ENCODE measurements at places on chromosomes 6 and 20.

DNA sequence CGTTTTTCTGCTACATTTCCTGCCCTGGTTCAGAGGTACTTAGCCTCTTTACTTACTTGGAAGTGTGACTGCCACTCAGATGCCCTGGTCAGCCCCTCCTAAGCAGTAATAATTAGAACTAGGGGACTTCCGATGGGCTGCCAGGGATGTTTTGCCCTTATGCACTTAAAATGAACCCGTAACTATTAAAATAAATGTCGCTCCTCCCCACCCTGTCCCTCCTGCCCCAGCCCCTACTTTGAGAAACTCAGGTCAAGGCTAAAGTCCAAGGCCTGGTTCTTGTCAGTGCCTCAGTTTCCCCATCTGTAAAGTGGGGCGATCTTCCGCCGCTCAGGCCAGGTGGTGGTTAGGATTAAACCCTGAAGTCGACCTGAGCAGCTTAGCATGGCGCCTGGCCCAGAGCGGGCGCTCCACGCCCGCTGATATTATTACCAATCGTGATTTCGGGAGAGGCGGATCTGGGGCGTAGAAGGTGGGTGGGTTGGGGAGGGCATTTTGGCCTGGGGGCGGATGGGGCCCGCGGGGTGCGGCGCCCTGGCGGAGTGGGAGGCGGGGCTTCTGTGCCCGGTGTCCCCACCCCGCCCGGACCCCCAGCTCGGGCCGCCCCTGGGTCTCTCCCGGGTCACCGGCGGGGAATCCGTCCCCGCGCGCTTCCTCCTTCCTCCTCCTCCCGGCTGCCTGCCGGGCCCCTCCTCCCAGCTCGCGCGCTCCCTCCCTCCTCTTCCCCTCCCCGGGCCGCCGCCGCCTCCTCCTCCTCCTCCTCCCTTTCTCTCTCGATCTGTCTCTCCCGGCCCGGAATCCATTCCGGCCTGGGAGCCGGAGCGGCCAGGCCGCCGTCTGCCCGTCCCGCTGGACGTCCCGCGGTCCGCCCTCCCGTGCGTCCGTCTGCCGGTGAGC lies at the start of gene SRC:
TSS of gene SRC (plus strand) at position 802 of the 897 bp plus-strand sequence. CDS start 38,014 bp downstream, outside the sequence.
- DNase-seq = no peak

DNA sequence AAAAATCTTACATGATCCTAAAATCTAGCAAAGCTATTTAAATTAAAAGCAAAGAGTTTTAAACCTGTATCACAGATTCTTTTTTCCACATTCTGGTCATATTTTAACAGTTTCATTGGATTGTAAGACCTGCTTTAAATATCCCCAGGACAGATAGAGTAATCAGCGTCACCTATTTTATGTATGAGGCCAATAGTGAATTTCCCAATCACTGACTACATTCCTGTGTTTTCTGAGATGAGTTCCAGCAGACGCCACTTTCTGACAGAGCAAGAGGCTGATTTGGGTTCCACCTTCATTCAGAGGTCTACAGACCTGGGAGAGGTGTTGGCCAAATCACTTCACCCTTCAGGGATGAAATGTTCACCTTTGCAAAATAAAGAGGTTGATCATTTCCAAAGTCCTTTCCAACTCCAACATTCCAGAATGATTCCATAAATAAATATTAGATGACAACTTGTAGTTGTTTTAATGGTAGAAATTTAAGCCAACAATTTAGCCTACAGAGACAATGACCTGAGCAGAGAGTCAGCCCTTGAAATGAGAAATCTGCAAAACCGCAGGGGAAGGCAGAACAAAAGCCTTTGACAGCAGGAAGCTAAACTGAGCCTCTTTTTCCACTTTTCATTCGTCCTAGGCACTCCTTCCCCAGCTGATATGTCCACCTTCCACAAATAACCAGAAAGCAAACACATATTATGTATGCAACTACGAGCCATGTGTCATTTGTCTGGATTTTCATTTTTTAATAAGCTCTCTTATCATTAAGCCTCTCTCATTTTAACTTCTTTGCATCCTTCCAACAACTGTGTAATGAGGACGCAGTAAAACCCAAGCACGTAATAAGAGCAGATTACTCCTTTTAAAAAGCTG lies 105.2 kb downstream of the TFAP2A start:
- no peak for DNase-seq

DNA sequence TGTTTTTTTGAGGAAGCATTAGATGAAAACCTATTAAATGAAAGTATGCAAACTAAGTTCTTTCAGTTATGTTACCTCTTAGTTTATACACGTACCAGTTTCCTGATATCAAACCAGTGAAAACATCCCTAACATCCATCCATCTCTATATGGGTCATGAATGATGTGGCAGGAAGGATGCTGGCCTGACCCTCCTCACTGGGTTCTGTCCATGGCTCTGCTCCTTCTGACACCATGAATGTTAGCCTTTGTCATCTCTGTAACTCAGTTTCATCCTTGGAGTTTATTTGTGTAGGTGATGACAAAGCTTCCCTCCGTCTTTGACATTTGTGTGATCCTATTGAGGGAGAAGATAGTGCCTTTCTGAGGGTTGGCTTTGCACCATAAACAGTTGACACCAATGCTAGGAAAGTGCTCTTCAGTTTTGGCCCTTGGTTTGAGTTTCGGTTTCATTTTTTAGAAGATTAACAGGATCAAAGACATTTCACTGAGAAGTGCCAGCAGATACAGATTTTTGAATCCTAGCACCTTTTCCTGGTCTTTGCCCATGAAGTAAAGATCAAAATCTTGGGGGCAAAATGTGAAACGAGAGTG lies 72.0 kb upstream of the SCGN start:
- no peak for DNase-seq

GRCh38 chr6:79902046-79902445 lies 45.3 kb downstream of the ELOVL4 start:
- no peak for DNase-seq

All from vagina (tissue), 2 donors.